Gastroesophageal sphincter (tissue), 4 donors: ENCODE measurements at places on chromosomes 6 and 20. TPM values are rescaled to one million over a fixed set of nuclear protein-coding genes. Genes with fewer than 3 reads are reported as not detected.

GRCh38 chr20:61510778-61511330, 258.8 kb downstream of the CDH4 start:
- no peak for ATAC-seq

DNA sequence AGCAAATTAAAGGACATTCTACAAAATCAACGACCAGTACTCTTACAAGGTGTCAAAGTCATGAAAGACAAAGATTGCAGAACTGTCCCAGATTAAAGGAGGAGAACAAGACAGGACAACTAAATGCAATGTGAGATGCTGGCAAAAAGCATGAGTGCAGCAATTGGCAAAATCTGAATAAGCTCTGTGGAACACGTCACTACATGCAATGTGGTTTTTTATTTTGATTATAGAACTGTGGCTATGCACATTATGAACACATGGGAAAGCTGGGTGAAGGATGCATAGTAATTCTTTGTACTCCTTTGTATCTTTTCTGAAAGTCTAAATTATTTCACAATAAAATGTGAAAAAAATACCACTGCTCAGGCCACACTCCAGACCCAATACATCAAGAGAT, 509.4 kb downstream of the KIF16B start:
- no peak for ATAC-seq

- no peak for ATAC-seq
Observed at GRCh38 chr6:17458966-17459365, 65.6 kb downstream of the CAP2 start.

Gene MOG
- not detected for total RNA-seq

Gene MLN
- total RNA-seq: not detected
